ENCODE measurements at places on chromosomes 6 and 20.

DNA sequence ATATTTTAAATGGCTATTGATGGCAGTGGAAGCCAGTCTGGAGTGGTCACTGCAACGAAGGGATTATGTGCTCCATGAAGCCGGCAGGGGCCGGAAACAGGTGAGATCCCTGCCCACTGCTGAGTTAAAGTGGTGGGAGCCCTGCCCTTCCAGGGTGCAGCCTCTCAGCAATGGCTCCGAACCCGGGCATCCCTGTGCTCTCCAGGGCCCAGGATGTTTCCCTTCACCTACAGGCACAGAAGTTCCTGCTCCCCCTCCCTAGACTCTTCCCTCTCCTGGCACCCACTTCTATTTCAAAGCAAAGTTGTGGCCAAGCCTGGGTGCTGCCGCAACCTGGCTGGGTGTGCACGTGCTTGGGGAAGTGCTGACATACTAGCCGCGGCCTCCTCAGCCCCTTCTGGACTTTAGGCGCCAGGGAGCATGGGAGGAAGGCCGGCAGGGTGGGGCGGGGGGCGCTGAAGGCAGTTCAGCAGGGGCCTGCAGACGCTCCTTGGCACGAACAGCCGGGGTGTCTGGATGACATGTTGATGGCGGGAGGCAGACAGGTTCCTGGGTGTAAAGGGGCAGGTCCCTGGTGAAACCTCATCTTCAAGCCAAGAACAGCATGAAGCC is 452.3 kb downstream of the HTR1B start:
- DNase-seq, result no peak

DNA sequence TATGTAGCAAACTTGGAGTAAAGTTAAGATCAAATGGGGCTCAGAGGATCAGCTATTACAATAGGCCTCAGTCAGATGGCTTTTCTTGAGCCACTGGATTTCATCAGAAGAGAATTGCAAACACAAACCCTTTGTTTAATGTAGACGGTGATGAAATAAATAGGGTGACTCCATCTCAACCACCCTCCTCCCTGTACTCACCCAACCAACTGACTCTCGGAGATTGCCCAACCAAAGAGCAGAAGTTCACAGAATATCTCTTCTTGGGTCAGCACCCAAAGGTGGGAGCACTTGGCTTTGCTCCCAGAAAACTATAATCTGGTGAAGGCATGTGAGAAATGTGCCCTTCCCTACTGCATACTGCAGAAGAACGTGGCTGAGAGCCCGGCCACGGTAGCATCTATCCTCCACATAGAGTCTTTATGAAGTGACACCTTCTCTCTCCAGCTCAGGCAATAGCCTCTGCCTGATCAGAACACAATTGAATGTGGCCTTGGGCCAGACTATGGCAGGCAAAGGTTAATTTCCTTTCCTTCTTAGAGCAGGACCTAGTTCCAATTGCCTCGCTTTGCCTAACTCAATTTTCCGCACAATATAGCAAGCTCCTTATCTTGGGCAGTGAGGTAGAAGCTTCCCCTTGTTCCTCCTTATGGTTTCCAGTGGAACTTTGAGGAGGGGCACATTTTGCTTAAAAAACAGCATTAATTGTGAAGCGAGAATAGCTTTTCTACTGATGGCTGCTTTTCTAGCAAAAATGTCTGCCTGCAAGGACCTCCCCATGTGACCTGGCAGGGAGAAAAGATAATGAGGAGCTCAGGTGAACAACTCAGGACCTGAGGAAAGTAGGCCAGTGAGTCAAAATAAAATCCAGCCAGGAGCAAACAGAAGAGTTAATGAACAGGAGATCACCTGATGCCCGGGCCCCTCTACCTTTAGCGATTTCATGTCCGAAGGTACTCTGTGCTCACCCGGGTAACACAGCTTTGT is 79.4 kb downstream of the GFOD1 start:
- no peak for DNase-seq

GRCh38 chr6:18330548-18331081 is 56.5 kb upstream of the RNF144B start:
- no peak for DNase-seq

DNA sequence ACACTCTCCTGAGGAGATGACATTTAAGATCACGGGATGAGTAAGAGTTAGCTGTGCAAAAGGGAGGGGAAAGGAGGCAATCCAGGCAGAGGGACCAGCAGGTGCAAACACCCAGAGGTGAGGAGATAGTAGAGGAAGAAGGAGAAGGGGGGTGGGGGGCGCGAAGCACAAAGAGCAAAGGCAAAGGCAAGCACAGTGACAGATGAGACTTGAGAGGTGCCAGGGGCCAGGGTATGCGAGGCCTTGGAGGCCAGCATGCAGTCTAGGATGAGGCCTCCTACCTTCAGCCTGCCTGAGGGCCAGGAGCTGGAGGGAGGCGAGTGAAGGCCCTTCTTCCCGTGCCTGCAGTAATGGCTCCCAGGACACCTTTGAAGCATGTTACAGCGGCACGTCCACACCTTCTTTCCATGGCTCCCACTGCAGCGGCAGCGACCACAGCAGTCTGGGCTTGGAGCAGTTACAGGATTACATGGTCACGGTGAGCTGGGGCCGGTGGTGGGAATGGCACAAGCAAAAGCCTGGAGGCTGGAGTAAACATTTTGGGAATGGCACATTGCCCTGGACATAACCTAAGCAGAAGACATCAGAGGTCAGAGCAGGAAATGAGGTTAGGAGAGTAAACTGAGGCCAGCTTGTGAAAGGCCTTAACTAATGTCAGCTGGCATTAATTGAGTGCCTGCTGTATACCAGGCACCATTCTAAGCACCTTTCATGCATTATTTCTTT is 18.6 kb downstream of the CCM2L start:
- DNase-seq, result no peak

DNA sequence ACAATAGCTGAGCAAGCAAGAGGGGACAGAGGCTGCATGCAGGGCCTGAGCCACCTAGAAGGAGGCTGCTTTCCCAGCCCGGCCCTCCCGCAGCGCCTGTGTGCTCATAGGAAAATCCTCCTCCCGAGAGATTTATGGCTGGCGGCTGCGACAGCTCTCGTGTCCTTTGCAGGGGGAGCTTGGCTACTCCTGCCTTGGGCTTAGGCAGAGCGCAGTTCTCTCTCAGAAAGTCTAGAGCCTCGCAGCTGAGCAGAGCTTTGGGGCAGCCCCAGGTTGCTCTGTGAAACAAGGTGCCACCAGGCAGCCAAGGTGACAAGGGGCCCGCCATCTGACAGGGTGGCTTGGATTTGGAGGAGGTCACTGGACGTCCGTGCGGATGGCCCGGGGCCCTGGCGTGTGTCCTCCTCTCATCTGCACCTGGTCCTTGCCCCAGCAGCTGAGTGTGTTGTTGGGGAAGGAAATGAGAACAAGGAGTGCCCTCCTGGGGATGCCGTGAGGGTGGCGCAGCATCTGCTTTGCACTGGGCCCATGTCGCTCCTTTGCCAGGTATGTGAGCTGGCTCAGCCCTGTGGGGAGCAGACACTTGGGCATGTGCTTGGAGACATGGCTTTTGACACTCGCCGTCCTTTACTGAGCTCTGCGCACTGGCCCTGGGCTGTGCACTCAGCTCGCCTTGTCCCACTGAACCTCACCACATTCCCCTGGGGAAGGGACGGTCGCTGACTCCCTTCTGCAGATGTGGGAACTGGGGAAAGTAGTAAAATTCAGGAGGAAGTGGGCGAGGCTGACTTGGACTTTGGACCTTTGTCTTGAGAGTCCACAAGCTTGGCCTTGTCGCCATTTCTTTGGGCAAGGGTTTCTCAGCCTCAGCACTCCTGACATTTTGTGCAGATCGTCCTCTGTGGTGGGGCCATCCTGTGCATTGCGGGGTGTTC is 41.9 kb downstream of the EDN3 start:
- no peak for DNase-seq

All from left hindlimb (tissue), 1 donor.